ENCODE measurements at places on chromosomes 12 and 14.

GRCh38 chr12:4296751-4297150 is 23.2 kb downstream of the CCND2 start:
- H3K27ac ChIP-seq, result no peak overlapping the region
- no peak overlapping the region for H3K4me3 ChIP-seq
- no peaks in the 10 kb centered on the region for H3K27me3 ChIP-seq
- ATAC-seq, result no peak

GRCh38 chr12:2960390-2960956 is 1.3 kb downstream of the TEAD4 start:
- H3K4me1 ChIP-seq, result peaks cover 8% of the 10 kb centered on the region
- no peaks in the 10 kb centered on the region for H3K36me3 ChIP-seq
- H3K27me3 ChIP-seq, result peaks cover 53% of the 10 kb centered on the region

DNA sequence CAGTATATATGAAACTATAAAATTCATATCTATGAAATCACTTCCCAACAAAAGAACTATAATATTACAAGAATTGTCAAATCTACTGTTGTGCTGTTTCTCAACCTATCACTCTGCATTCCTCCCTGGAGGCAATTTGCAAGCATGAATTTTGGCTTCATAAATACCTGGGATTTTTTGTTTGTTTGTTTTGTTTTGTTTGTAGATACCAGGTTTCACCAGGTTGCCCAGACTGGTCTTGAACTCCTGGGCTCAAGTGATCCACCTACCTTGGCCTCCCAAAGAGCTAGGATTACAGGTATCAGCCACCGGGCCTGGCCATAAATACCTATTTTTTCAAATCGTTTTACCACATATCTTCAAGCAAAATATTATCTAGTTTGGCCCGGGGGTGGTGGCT is 38.7 kb downstream of the SGPP1 start:
- H3K27me3 ChIP-seq, result no peaks in the 10 kb centered on the region
- no peaks in the 10 kb centered on the region for H3K4me1 ChIP-seq
- H3K36me3 ChIP-seq, result peaks cover 28% of the 10 kb centered on the region
- ATAC-seq, result no peak
- H3K27ac ChIP-seq, result no peak overlapping the region
- H3K4me3 ChIP-seq, result no peak overlapping the region

DNA sequence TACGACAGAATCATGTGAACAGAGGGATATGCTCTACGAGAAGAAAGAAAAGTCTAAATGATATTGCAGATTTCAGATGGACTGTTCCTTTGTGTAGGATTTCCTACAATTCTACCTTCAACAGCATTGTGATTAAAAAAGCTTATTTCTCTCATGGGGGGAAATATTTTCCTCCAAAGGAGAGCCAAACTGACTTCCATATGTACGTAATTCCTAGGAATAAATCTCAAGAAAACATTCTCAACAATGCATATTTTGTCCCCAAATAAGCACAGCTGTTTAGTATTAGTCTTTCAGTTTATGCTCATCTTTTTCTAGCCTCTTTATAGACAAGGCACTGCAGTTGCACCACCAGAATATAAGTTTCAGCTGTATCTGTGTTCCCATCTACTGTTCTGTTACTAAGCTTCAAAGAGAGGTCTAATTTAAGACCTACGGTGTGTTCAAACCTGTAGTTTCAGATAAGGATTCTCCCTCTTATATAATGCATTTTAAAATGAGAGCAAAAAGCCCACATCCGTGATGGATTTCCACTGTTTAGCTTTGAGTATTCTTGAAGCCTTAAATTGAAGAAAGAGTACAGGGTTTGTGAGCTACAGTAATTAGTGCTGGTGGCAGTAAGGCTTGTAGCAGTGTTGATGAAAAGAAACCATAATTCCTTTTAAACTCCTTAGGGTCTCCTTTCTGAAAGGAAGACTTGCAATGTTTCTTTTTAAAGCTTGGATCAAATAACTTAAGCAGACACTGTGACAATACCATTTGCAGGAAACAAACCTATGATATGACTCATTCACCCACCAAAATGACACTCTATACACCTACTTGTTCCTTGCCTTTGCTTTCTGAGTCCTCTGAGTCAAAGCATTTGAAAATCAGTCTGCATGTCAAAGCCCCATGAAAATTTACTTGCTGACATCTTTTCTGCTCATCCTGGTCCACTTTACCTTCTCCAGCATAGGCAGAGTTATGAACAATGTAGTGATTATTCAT is 754.1 kb downstream of the NOVA1 start:
- no peaks in the 10 kb centered on the region for H3K36me3 ChIP-seq
- no peak for ATAC-seq
- H3K27ac ChIP-seq, result no peak overlapping the region
- no peak overlapping the region for H3K4me3 ChIP-seq
- no peaks in the 10 kb centered on the region for H3K27me3 ChIP-seq
